ENCODE measurements at places on chromosomes 5 and 9. TPM values are rescaled to one million over a fixed set of nuclear protein-coding genes. Genes with fewer than 3 reads are reported as not detected.
A peak's percentile ranks its signal among the peaks of the same experiment; 100 is the strongest.

DNA sequence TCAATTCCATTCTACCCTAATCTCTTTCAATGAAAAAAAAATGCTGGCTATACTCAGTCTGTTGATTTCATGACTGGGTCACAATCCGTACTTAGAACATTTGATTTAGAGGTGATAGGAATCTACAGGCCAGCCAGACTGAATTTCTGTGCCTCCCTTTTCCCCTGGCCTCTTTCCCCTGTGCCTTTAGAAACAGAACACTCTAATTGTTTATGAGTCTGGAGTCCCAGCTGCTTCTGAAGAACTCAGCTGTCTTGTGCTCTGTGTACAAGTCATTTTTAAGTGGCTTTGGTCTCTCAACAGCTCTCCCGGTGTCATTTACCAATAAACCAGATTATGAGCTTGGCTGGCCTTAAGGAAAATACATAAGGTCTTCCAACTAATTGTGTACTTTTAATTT, 94.1 kb upstream of the ITGA2 start:
- no peak for DNase-seq
- H3K27me3 ChIP-seq = no peaks in the 10 kb centered on the region
- H3K36me3 ChIP-seq = no peaks in the 10 kb centered on the region
- no peak overlapping the region for H3K4me3 ChIP-seq
- H3K27ac ChIP-seq = peak overlapping the region; percentile 11

GRCh38 chr5:2810644-2811043, 59.2 kb upstream of the IRX2 start:
- no peak overlapping the region for H3K4me3 ChIP-seq
- H3K4me1 ChIP-seq = no peaks in the 10 kb centered on the region
- no peak overlapping the region for H3K27ac ChIP-seq
- H3K36me3 ChIP-seq = no peaks in the 10 kb centered on the region
- no peak for DNase-seq

DNA sequence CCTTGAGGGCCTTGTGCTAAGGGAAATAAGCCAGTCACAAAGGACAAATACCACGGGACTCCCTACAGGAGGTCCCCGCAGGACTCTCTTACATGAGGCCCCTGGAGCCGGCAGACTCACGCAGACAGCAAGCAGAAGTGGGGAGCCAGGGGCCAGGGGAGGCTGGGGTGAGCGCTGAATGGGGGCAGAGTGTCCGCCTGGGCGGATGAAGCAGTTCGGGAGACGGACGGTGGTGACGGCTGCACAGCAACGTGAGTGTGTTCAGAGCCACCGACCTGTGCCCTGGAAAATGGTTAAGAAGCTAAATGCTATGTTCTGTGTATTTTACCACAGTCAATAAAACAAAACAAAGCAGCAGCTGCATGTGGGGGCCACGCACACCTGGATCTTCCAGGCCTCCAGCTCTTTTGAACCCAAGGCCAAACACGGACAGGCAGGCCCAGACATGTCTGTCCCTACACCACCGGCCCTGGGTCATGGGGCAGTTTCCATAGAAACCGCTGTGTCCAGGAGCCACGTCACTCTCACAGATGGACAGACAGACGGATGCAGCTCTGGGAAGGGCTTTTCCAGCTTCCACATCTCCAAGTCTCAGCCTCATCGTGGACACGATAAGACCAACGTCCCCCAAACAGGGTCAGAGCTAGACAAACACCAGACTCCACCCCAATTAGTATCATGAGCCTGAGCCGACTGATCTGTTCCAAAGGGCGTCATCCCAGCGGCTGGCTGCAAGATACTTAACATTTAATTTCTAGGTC, 103.9 kb downstream of the VAV2 start:
- H3K27me3 ChIP-seq = no peaks in the 10 kb centered on the region
- no peaks in the 10 kb centered on the region for H3K4me1 ChIP-seq
- DNase-seq = no peak
- H3K27ac ChIP-seq = no peak overlapping the region
- H3K36me3 ChIP-seq = no peaks in the 10 kb centered on the region

GRCh38 chr5:111603446-111603827, 91.1 kb upstream of the STARD4 start:
- H3K4me1 ChIP-seq = no peaks in the 10 kb centered on the region
- no peak for DNase-seq
- H3K36me3 ChIP-seq = no peaks in the 10 kb centered on the region
- H3K27ac ChIP-seq = no peak overlapping the region
- no peak overlapping the region for H3K4me3 ChIP-seq

Gene SLC1A3
- 14.0 TPM for total RNA-seq
